ENCODE measurements at places on chromosomes 13 and 19.

DNA sequence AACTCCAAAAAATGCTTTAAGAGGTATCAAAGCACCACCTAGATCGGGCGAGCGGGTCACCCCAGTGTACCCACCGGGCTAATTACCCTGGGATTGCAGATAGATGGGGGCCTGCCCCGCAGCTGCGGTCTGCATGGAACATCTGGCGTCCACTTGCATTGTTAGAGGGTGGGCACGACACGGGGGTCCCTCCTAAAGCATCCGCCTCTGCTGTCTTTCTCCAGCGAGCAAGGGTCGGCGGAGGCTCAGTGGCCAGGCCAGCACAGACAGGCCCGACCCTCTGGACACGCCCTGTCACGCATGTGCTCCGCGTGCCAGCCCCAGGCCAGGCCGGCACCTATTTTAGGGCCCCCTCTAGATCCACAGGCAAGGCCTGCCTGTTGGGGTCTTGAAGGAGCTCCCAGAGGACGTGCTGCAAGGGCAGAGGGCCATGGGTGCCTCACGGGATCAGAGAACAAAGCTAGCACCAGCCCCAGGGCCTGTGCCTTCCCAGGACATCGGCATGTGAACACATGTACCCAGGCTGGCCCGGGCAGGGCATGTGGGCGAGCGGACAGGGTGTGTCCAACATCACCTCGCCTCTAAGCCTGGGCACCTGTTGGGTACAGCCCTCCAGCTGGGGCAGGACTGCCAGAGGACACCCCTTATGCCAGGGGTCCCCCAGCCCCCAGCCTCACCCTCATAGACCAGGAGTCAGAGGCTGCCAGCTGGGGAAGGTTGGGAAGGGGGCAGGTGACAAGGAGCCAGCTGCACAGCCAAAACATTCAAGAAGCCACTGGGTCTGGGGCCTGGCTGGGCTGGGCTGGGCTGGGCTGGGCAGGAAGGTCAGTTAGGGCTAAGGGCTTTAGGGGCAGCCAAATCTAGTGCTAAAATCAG lies 35.6 kb upstream of the NANOS3 start:
- peak; percentile 60 for DNase-seq

DNA sequence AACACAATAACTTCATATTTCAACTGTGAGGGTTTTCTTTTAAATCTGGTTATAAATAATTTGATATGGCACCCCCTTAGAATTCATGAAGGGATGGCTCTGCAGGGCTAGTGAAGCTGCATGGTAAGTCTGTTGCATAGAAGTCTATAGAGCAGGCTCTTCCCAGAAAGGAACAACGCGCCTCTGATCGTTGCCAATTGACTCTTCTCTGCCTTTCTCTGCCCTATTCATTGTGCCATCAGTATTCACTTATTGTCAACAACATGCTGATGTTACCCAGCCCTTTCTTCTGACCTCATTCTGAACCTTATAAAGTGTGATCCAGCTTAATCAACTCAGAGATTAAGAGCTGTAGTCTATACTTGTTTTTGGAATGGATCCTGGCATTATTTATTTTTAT lies 16.3 kb upstream of the DCT start:
- DNase-seq, result no peak

- no peak for DNase-seq
These were observed 3.3 kb downstream of the OR10H1 start for GRCh38 chr19:15812060-15812722.

GRCh38 chr19:1968279-1969175 lies 27.6 kb downstream of the CSNK1G2 start:
- DNase-seq, result peak; percentile 66

DNA sequence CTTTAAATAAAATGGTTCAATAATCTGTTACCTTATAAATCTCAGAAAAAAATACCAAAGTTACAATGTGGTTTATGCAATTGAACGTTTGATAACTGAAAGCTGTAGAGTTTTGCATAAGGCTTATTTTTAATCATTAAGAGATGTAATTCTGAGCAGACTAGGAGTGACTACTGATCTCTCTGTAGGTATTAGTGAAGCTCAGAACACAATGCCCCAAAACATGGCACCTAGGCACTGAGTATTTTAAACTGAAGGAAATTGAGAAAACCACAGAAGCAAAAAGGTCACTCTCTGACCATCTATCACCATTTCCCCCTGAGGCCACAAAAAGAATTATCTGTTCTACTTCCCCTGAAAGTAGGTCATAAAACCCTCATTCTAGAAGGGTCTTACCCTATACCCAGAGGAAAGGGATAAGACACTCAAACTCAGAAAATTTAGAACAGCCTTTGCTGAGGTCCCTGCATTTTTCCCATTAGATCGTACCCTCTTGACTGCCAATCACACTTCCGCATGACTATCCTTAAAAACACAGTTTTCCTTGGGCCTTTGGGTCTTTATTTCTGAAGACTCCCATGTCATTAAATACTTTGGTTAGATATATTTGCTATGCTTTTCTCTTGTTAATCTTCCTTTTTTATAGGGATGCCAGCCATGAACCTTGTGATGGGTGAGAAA lies 158.1 kb downstream of the PCDH9 start:
- DNase-seq, result no peak

GRCh38 chr13:72523049-72523448 lies 204.4 kb downstream of the MZT1 start:
- no peak for DNase-seq

- no peak for DNase-seq
These were observed 112.8 kb downstream of the RAB20 start for GRCh38 chr13:110448677-110449076.

DNA sequence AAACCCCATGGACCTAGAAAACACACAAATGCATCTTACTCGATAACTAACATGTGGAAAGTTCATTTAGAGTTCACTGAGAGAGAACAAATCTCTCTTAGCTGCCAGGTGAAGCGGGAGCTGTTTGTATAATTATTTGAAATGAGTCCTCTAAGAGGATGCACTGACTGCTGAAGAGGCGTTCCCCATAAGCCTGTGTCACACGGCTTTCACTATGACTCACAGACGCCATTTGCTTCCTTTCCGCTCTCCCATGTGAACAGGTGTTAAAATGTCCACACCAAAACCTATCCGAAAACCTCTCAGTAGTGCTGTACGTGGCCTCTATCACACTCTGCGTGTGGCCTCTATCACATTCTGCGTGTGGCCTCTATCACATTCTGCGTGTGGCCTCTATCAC lies 101.8 kb downstream of the SOX1 start:
- DNase-seq, result no peak

DNA sequence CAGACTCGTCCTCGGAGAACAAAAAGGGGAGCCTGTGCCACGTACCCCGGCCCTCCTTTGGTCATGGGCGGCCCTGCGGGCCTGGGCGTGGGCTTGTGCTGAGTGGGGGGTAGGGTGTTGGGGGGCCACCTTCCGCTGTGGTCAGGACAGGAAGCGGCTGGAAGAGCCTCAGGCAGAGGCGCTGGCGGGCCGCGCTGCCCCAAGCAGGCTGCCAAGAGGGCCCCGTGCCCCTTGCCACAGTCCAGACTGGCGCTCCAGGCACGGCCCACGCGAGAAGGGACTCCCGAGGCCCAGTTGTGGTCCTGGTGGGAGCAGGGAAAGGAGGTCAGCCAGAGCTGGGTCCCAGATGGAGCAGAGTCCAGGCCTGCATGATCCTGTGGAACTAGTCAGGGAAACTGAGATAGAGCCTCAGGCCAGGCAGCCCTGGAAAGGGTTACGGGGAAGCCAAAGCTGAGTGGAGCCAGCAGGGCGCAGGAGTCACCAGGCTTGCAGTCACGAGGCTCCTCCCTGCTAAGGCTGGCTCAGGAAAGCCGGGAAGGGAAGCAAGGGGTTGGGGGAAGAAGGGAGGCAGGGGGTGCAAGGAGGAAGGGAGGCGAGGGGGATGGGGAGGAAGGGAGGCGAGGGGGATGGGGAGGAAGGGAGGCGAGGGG lies 135.0 kb downstream of the CRYL1 start:
- no peak for DNase-seq

GRCh38 chr13:96474181-96474557 lies 384.3 kb downstream of the HS6ST3 start:
- no peak for DNase-seq

GRCh38 chr19:835210-835810 lies 5.5 kb upstream of the PRTN3 start:
- no peak for DNase-seq

DNA sequence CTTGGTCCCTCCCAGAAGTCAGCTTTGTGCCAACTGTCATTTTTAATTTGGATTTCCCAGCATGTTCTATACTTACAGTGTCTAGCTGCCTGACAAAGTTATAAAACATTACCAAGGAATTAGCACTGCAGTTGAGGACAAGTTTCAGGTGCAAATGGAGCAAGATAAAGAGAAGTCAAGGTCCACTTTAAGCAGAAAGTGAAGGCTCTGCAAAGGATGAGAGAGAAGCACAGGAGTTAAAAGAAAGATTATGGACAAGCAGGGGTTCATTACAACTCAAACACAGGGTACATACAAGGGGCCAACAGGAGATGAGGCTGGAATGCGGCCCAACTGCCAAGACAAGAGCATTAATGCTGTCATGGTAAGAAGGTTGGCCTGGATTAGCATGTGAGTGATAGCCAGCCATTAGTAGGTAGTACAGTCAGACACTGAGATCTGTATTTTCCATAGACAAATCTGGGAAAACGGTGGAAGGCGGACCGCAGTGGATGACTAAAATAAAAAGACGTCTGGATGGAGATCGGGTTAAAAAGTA lies 17.6 kb downstream of the UBL3 start:
- no peak for DNase-seq

- no peak for DNase-seq
These were observed 142.0 kb downstream of the DLEU7 start for GRCh38 chr13:50701469-50701868.

DNA sequence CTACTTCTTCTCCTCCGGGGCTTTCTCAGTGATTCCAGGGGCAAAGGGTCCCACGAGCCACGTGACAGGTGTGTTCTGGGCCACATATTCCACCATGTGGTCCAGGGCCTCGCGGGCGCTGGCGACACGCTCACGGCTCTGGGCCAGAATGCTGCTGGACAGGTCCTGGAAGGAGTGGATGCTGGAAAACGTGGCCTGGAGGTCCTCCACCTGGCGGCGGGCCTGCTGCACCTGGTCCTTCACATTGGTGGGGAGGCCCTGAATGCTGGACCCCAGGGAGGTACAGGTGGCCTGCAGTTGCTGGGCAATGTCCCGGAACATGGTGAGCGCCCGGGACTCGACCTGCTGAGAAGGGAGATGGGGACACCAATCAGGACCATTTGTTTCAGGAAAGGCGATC lies 7.7 kb upstream of the TICAM1 start:
- no peak for DNase-seq

- no peak for DNase-seq
These were observed 2284.3 kb upstream of the PCDH20 start for GRCh38 chr13:63699948-63700347.

DNA sequence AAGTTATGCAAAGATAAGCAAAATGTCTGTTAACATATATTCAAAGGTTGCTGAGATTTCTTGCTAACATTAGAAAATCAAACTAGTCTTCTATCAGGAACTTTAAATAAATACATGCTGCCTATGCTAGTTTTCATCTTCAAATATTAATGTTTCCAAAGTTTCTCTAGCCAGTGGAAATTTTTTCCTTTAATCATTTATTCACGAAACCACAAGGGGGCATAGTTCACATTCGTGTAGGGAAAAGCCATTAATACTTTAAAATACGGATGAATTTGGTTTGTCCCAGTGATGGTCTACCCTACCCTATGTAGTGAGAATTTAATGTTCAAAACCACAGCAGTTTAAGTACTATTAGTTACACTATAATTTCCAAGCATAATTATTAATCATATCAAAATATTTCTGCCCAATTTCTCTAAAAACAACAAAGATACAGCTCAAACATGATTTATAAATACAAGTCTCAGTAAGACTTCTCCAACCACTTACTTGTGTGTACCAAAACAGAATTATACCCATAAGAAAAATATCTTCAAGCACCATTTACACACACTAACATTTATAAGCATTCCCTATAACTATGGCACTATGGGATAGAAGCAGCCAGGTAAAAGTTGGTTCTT lies 16.2 kb downstream of the NUFIP1 start:
- DNase-seq, result no peak

GRCh38 chr19:32519023-32519422 lies 62.0 kb upstream of the PDCD5 start:
- no peak for DNase-seq

DNA sequence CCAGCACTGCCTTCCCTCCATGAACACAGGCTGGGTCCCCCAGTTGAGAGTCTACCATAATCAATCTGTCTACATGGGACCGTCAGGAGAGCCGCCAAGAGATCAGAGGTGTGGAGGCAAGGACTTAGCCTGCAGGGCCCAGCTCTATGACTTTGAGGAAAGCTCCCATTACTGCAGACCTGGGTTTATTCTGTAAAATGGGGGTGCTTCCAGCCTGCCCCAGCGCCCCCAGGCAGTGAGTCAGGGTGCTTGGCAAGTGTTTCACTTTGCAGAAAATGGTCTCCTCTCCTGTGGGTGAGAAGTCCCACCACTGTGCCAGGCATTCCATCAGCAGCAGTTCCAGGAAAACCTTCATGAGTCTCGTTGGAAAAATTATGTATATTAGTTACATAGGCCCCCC lies 75.5 kb upstream of the VSTM2B start:
- DNase-seq, result no peak

GRCh38 chr13:66405908-66406802 lies 824.0 kb downstream of the PCDH9 start:
- DNase-seq, result no peak
